ENCODE measurements at places on chromosomes 1 and 21.

DNA sequence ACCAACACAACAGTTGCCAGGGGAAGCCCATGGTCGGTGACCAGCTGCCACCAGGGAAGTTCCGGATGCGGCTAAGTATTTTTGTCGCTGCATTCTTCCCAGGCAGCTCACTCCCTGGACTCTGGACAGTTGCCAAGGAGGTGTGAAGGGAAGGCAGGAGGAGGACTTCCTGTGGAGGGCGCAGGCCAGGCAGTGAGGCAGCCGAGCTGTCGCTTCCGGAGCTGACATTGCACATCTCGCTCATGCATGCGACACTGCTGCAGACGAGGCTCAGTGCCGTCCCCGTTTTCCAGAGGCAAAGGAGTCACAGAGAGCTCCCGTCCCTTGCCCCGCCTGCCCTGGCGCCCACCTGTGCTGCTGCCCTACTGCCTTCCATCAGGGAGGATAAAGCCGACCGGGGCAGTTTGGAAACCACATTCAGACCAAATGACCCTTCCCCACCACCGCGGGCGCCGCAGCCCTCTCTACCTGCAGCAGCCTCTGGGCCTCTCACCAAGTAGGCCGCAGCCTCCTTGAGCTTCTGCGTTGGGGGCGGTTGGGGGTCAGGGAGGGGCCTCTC lies 81.4 kb downstream of the NENF start:
- DNase-seq = no peak

DNA sequence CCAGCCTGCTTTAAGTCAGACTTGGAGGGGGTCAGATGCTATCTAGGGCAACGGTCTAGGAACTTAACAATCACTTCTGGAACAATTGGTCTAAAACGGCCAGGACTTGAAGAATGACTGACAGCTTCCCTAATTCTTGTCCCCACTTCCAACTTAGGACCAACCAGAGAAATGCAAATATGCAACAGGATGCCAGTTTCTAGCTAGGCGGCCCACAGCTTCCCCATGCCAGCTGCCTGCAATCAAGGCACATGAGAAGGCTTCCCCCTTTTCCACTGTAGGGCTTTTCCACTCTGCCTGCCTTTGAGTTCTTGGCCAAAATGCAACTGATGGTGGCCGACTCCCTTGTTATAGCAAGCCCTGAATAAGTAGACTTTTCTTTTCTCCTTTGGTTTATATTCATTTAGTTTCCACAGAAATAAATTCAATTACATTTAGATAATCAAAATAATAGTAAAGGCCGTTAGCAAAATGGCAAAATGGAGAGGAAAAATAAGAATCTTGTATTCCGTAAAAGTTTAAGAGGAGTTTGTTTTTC lies 80.9 kb downstream of the BACH1 start:
- no peak for DNase-seq

DNA sequence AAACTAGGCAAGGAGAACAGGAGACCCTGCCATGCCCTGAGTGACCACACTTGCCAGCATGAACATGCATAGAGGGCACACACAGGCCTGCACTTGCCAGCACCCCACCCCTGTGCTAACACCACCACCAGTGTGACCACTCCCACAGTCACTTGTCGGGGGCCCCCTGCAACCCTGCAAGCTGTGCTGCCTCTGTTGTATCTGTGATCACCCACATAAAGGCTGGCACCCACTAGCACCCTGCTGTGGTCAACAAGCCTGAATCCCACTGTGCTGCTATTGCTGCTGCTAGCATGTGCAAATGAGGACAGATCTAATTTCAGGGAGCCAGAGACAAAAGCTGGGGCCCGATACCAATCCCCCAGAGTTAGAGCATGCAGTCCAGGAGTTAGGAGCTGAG lies 217.7 kb downstream of the GIPC2 start:
- no peak for DNase-seq

DNA sequence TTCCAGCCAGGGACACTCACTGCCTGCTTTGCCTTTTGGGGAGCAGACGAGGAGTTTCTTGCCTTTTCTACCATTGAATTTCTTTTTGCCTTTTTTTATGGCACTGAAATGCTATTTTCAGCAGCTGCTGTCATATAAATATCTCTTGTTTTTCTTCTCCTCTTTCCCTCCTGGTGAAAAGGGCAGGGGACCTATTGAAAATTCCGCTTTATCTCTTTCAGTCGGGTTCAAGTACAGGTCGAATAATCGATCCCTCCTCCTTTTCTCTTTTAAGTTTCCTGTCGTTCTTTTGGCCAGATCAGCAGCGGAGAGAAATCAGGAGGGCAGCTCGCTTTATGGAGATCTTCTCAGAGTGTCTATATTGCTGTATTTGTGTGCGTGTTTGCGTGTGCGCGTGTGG lies 67.4 kb upstream of the CASZ1 start:
- no peak for DNase-seq

GRCh38 chr1:231207437-231207836 lies 33.6 kb upstream of the GNPAT start:
- no peak for DNase-seq

DNA sequence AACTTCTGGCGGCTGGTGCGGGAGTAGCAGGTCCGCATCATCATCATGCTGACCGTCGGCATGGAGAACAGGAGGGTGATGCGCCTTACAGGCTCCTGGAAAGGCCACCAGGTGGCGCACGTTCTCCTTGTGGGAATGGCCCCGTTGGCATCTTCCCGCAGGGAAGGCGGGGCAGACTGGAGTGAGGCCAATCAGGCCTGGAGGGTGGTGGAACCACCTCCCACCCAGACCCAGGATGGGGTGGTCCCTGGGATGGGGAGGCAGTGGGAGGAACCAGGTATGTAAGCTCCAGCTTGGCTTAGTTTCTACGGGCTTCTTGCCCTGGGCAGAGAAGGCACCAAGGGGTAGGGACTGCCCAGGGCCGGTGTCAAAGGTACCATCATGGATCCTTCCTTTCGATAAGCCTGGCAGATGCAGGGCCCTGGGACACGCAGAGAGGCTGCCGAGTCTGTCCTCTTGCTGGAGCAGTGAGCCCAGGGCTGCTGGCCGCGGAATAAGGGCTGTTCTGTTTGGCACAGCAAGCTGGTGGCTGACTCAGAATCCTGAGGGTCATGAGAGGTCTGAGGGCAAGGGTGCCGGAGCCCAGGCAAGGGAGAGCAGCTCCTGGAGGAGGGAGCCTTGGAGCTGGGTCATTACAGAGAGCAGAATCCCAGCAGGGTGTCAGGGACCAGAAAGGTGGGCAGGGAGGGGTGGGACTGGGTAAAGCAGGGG lies 8.7 kb upstream of the LGR6 start:
- DNase-seq = no peak

- no peak for DNase-seq
These were observed 7.0 kb downstream of the RD3 start for GRCh38 chr1:211484755-211485479.

- no peak for DNase-seq
These were observed 11.1 kb downstream of the COL18A1 start for GRCh38 chr21:45415943-45416611.

DNA sequence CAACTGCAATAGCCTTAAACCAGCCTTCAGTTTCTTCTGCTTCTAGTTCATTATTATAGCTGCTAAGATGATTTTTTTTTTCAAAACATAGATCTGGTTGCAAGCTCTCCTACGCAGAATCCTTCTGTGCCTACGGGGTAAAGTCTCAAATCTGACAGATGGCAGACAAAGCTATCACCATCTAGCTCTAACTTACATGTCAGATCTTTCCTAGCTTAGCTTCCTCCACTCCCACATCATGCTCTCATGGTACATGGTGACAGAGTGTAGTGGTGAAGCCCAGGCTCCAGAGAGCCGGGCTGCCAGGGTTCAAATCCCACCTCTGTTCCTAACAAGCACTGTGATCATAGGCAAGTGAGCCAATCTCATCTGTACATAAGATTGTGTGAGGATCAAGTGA lies 24.2 kb upstream of the GUCA2B start:
- no peak for DNase-seq

- DNase-seq = no peak
These were observed 99.0 kb upstream of the WLS start for GRCh38 chr1:68331117-68331865.

DNA sequence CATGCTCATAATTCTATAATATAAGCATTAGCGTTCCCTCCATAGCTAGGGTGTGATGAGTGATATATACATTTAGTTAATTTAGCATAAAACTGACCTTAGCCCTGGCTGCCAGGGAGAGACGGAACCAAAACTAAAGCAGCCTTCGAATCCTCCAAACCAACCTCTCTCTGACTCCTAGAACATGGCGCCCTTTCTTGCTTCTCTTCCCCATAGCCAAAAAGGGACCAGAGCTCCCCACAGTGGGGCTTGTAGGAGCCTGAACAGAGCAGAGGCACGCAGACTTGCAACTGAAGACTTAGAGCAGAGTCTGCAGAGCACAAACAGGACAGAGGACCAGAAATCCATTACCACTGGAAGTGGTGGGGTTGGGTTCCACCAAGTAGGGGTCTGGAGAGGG lies 17.7 kb downstream of the IRF2BP2 start:
- DNase-seq = no peak

DNA sequence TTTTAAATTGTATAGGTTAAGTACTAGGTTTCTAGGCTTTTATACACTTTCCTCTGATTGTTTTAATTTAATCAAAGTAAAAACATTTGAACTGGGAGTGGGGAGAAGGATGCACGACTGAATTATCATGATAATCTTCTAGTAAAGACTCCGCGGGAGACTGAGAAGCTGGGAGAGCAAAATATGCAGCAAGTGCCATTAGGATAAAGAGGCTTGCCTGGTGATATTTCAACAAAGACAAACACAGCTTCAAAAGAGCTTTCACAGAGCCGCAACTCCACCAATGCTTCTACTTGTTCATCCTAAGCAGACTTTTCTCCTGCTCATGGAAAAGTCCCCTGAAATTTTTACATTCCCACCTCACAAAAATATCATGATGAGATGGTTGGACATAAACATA lies 239.0 kb upstream of the PTBP2 start:
- no peak for DNase-seq

DNA sequence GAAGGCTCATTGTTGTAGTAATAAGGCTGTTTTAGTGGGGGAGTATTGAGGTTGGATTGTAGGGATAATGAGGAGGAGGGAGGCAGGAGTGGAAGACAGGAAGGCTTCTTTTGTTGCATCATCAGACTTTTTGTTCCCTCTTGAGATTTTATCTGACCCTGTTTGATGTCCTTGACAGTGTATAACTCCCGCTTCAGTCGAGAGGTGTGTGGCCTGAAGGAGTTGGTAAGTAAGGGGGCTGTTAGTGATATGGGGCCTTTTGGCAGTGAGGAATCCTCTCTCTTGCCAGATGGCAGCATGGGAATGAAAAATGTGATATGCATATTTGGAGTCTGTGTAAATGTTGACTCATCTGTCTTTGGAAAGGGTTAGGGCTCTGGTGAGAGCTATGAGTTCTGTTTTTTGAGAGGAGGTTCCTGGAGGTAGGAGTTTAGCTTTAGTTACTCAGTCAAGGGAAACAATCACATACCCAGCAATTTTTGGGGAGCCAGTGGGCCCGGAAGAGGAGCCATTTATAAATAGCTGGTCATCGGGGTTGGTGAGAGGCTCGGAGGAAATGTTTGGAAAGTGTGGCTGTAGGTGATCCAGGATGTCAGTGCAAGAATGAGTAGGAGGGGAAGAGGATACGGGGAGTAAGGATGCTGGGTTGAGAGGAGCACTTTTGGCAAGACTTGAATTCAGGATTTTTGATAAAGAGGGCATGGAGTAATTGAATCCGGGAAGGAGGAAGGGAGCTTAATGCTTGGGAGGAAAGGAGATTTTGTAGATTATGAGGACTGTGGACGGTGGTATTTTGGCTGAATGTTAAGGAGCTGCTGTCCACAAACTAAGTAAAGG lies 136.7 kb upstream of the ETV3 start:
- DNase-seq = no peak
